ENCODE measurements at places on chromosomes 16 and 17.

DNA sequence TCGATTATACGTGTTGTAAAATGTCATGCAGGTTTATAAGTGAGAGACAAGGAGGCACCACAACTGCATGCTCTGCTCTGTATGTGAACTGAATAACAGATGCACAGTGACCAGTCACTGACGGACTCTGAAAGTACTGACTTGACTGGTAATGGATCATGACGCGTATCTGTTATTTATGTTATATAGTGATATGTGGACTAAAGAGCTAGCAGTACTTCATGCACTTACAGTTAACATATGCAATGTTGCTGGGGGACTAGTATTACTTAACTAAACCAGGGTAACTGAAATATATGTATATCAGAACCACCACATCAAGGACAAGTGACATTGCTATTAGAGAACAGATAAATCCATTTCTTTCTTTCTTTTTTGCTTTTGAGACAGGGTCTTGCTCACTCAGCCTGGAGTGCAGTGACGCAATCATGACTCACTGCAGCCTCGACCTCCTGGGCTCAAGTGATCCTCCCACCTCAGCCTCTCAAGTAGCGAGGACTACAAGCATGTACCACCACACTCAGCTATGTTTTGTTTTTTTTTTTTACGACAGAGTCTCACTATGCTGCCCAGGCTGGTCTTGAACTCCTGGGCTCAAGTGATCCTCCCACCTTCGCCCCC lies 17.2 kb downstream of the COIL start:
- no peak for DNase-seq

DNA sequence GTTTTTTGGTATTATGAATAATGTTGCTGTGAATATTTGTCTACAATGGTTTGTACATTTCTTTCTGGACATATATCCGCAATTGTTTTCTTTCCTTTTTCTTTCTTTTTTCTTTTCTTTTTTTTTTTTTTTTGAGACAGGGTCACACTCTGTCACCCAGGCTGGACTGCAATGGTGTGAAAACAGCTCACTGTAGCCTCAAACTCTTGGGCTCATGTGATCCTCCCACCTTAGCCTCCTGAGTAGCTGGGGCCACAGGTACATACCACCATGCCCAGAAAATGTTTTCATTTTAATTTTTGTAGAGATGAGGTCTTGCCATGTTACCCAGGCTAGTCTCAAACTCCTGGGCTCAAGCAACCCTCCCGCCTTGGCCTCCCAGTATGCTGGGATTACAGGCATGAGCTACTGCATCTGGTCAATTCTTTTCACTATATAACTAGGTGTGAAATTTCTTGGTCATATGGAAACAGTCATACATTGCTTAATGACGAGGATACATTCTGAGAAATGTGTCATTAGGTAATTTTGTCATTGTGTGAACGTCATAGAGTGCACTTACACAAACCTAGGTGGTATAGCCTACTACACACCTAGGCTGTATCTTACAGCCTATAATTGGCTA lies 15.2 kb downstream of the IL21R start:
- DNase-seq: no peak

DNA sequence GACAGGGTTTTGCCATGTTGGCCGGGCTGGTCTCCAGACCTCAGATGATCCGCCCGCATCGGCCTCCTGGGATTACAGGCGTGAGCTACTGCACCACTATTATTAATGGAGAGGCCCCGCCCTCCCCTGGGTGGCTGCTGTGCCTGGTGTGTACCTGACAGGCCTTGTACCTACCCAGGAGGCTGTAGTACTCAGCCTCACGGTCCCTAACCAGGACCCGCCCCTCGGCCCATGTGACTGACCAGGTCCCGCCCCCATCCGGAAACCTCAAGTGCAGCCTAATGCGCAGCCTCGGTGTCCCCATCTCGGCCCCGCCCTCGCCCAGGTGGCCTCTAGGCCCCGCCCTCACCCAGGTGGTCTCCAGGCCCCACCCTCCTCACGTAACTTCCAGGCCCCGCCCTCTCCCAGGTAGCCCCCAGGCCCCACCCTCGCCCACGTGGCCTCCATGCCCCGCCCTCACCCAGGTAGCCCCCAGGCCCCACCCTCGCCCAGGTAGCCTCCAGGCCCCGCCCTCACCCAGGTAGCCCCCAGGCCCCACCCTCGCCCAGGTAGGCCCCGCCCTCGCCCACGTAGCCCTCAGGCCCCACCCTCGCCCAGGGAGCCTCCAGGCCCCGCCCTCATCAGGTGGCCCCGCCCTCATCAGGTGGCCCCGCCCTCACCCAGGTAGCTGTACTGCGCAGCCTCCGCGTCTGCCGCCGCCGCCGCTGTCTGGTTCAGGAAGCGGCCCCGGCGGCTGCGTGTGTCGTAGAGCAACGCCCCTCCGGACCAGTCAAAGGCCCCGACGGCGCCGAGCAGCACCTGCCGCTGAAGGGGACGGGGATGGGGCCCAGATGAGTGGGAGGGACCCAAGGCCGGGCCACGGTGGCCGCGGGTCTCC lies 31.0 kb downstream of the HASPIN start:
- DNase-seq: peak; percentile 69

DNA sequence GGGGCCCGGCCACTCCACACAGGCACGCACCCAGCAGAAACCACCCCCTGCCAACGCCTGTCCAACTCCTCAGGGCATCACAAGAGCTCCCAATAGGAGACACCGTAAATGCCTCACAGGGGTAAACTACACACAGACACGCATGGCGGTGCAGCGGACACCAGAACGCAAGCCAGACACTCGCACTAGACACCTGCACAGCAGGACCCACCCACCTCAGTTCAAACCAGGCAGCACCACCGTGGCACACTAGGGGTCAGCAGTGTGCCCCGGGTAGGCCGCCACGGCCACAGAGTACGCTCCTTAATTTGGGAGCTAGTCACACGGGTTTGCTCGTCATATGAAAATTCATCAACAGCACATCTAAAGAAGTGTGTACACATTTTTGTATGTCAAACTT lies 3.4 kb downstream of the SLC38A10 start:
- peak; percentile 65 for DNase-seq

- no peak for DNase-seq
Measured at GRCh38 chr16:11051430-11051829, 107.1 kb downstream of the CLEC16A start.

GRCh38 chr17:13540546-13540945 lies 61.2 kb downstream of the HS3ST3A1 start:
- no peak for DNase-seq

GRCh38 chr17:50026837-50027171 lies 29.1 kb upstream of the ITGA3 start:
- peak; percentile 82 for DNase-seq

GRCh38 chr17:21201298-21201595 lies 12.7 kb downstream of the TMEM11 start:
- DNase-seq: no peak

DNA sequence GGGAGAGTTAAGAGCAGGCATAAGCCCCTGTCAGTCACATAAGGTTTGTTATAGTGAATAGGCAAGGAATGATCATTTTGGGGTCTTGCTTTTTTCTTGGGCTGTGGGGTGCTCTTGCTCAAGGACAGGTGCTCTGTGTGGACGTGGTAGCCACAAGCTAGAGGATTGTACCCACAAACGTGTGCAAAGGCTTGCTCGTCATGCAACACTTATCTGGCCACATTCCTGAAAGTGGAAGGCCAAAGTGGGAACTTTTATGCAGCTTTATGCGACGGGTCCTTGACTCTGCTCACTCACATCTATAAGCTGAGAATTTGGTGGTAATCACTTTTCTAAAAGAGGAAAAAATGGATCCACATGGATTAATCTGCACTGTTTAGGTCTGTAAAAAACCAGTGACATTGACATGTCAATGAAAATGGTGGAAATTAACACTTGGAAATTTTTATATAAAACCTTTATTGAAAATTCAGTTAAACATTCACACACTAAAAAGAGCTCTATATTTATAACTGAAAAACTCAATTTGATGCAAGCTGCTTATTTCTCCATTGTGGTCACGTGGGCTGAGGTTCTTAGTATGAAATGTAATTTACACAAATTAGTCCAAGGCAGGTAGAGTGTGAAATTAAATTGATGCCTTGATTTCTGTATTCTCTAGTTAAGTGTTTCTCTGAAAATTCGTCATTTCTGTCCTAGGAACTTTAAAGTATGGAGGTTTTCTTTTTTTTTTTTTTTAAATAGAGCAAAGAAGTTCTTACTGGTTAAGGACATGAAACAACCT lies 162.3 kb downstream of the MSI2 start:
- no peak for DNase-seq

GRCh38 chr16:71961066-71962039 lies 38.8 kb downstream of the PKD1L3 start:
- DNase-seq: peak; percentile 88

DNA sequence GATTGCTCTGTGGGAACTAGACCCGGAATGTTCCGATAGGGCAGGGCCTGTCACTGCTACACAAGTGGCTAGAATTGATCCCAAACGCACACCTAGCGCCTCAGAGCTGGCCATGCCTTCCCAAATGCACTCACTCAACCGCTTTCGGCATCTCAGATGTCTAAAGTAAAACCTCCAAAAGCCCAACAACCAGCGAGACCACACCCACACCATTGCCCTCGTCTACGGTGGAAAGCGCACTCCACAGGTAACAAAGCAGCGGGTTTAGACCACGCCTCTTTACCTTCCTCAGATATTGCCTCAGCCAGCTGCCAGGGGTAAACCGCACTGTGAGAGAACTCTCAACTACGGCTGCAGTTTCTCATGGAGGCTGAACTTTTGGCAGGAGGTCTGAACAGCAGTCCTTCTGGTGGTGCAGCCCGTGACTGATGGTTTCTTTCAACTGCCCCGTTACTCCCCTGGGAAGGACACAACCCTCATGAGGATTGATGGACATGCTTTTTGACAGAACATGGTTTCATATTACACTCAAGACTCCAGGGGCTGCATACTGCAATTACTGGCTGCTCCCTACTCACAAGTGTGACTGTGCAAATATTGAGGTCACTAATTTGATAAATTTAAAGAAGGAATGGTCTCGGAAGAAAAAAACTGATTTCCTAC lies 34.5 kb downstream of the USP7 start:
- DNase-seq: no peak

DNA sequence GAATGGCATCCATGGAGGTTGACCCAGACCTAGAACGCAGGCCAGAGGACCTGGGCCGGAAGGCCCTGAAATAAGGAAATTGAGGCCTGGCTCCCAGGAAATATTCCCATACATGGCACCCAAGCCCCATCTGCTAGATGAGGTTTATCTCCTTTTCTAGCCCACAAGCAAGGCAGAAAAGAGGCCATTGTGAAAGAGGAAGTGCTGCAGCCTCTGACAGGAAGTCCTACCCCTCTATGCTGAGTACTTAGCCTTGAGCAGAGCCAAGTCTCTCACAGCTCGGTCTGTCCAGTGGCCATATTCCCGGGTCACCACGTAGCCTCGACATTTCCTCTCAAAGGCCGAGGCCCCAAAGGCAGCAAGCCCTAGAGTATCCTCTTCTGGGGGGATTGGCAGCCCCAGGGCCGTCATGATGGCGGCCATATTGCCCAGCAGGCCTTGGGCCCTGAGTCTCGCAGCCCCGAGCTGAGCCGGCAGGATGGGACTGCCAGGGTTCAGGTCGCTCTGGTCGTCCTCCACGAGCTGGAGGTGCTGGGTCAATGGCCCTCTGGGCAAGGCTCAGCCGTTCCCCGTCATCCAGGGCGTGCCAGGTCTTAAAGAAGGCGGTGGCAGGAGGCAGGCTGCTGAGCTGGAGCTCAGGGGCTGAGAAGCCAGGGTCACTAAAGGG lies 7.8 kb downstream of the CTF1 start:
- no peak for DNase-seq

DNA sequence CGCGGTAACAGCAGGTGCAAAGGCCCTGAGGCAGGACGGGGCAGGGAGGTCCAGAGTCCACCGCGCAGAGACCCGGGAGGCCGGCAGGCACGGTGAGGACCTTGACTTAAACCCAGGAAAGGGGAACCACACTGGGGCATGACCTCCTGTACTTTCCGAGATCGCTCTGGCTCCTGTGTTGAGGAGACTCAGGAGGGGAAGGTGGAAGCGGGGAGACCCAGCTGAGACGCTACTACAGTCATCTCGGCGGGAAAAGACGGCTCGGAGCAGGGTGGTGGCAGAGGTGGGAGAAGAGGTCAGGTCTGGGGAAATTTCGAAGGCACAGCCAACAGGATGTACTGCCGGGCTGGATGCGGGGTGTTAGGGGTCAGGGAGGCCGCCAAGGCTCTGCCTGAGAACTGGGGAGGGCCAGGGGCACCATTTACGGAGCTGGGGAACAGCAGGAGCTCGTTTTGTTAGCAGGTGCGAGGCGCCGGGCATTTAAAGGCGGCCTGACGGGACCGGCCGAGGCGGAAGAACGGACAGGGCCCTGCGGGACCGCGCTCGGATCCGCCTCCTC lies 22.3 kb downstream of the NPTX1 start:
- DNase-seq: no peak

GRCh38 chr17:29283496-29283895 lies 10.5 kb downstream of the NUFIP2 start:
- no peak for DNase-seq

- DNase-seq: no peak
Measured at GRCh38 chr17:78678222-78678557, 101.0 kb upstream of the DNAH17 start.

GRCh38 chr17:76914937-76915336 lies 46.7 kb downstream of the MGAT5B start:
- DNase-seq: no peak

DNA sequence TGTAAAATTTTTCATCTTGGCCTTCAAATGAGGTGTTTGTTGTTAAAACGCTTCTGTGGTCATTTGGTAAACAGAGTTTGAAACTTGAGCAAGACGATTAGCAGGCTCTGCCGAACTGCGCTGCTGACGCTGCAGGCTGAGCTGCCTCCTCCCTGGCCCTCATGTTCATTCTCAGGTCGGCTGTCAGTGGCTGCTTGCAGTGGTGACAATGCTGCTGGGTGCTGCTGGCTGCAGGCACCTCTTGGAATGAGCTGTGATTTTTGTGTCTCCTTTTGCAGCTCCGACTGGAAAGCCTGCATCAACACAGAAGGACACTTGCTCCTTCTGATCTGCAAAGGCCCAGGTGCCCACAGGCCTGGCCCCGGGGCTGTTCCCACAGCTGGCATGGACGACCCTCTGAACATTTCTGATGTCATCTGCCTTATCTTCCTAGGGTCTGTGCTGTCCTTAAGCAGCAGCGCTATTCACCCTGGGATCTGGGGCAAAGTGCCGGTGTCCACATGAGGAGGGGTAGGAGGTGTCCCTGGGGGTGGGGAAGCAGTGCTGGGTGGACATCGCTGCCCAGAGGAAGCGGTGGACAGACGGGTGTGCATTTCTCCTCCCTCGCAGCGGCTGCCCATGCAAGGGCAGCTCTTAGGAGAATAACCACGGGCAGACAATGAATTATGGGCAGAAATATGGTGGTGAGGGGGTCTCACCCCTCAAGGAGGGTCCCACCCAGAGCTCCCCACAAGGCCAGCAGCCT lies 23.1 kb upstream of the OSGIN1 start:
- no peak for DNase-seq

DNA sequence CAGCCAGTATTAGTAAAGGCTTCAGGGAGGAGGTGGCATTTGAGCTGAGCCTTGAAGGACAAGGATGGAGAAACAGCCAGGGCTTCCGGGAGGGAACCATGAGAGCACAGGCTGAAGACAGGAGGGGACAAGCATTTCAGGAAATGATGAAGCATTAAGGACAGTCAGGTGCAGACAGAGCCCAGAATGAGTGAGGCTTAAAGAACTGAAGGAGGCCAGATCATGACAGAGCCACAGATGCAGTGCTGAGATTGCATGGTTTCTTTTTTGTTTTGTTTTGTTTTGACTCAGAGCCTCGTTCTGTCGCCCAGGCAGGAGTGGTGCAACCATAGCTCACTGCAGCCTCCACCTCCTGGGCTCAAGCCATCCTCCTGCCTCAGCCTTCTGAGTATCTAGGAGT lies 211.5 kb downstream of the SOX9 start:
- no peak for DNase-seq
